Stimulated activated CD4-positive, alpha-beta T cell treated with anti-CD3 and anti-CD28 coated beads, TNF-alpha, amount 100 ng/mL, for 48 hours (primary cell): ENCODE measurements at places on chromosomes 1 and 21.

DNA sequence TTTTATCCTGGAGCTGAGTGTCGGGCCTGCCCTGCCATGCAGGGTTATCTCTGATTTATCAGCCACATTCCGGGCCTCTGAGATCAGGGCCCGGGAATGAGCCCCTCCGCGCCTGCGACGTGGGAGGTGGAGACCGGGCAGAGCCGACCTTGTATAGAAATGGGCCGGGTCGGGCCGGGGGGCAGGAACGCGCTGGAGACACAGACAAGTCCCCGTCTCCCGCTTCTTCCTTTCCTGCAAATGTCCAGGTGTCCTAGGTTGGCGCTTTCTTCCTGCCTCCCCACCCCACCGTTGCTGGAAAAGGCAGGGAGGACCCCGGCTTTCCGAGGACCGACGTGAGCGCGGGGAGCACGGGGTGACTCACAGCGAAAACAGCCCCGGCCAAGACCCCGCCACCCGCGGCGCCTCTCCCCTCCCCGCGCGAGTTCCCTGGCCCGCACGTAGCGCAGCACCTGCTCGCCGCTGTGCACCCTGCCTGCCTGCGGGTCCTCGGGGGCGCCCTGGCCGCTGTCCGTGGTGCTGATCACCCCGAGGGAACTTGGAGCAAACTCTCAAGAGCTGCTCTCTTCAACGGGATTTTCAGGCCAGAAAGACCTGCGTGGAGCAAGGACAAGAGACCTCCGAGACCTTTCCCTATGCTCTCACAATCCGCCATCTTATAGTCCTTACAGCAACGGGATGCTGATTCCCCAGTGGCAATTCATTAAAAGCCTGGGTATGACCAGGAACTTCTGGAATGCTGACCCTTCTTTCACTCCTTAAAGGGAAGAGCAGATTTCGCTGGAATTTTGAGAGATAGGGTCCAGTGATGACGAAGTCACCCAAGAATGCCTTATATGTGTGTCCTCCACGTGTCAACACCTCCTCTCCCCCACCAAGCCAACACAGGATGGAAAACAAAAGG lies 475 bp upstream of the NPPB start:
- DNase-seq = peak; percentile 51

GRCh38 chr1:32063261-32063681 lies 9.5 kb upstream of the TMEM39B start:
- no peak for DNase-seq

DNA sequence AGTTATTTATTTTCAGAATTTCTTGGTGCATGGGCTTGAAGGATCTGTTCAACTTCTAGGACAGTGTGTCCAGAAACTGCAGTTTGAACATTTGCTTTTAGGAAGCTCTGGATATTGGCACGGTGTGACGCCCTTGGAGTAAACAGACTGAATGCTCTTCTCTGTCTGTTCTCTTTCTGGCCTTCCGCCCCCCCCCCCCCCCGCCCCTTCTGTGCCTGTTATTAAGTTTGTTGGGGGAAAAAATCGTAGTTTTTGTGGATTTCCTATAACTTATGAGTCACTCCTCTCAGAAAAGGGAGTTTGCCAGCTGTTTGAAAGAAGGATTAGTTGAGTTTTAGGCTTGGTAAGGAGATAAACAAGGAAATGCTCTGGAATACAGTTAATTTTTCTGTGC lies 1.2 kb downstream of the KCTD3 start:
- no peak for DNase-seq

- DNase-seq = no peak
Measured at GRCh38 chr1:215473943-215474342, 93.2 kb upstream of the KCTD3 start.

DNA sequence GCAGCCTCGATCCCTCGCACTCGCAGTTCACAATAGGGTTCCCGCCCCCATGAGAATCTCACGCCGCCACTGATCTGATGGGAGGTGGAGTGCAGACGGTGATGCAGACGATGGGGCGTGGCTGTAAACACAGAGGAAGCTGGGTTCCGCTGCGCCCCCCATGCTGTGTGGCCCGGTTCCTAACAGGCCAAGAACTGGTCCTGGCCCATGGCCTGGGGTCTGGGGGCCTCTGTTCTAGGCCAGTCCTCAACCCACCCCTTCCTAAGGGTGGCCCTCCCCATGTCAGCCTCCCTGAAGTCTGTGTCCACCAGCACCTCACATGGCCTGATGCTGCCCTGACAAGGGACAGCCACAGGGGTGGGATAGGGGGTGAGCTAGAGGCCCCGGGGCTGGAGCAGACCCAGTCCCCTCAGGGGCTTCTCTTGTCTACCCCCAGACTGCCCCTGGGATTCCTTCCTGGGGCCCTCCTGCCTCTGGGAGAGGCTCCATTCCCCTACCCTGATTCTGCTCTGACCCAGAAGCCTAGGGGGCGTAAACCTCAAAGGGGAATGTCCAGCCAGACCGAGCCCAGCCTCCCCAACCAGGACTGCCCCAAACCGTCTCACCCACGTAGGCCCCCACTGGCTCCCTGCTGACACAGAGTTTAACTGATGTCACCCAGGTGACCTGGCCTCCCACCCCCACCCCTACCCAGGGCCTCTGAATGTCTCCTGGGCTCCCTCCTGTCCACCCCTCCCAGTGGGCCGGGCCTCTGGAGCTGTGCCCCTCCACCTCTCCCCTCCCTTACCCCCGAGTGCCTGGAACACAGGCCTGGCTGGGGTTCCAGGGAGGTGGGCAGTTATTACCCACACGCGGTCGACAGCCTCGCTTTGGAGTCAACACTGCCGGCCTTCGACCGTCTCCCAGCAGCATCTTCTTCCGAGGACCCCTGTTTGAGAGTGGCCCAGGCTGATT lies 14.8 kb upstream of the ARHGEF16 start:
- no peak for DNase-seq

GRCh38 chr1:59690171-59690930 lies 124.4 kb upstream of the HOOK1 start:
- no peak for DNase-seq

GRCh38 chr1:18332576-18332975 lies 148.2 kb upstream of the KLHDC7A start:
- DNase-seq = no peak

DNA sequence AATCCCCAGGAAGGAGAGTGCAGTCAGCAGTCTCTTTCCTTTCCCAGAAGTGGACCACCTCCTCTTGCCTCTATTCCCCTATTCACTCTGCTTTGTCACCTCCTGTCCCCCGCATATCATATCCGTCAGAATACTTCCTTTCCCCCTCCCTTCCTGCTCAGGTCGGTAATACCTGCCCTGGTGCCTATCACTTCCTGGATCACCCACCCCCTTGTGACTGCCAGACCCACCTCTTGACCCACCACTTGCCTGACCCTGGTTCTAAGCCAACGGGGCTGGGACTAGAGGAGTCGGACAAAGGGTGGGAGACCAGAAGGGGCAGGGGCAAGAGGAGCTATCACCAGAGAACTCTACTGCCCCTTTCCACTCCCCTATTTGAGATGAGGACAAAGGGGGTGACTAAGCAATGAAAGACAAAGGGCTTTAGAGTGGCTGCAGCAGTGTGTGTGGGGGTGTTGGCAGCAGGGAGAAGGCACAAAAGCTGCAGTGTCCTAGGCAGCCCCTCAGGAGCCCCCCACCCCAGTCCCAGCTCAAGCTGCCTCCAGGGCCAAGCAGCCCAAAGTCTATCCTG lies 1.7 kb upstream of the ADAMTS4 start:
- DNase-seq = no peak

DNA sequence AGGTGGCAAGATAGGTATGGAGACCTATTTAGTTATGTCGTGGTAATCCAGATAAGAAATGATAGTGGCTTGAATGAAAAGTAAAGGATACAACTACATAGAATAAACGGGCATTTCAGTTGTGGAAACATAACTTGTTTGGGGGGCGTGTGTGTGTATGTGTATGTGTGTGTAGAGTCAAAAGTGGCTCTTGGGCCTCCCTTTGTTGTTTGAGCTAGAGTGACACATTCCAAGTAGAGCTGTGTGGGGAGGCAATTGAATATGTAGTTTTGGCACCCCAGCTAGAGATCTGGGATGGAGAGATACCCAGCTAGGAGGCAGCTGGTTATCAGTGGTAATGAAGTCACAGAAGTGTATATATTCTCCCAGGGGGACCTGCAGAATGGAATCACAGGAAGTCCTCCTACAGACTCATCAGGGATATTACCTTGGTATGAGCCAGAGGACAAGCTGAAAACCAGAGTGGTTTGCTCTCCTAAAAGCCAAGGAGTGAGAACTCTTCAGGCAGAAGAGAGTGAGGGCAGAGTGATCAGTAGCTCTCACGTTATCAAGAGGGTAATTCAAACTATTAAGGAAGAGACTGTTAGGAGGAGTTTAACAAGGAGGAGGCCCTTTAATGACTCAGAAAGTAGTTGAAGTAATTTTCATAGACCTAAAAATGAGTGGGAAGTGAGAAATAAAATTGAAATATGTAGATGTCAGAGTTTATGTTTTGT lies 5.1 kb downstream of the CR1L start:
- no peak for DNase-seq

GRCh38 chr1:66217021-66217420 lies 316.9 kb upstream of the SGIP1 start:
- DNase-seq = no peak

DNA sequence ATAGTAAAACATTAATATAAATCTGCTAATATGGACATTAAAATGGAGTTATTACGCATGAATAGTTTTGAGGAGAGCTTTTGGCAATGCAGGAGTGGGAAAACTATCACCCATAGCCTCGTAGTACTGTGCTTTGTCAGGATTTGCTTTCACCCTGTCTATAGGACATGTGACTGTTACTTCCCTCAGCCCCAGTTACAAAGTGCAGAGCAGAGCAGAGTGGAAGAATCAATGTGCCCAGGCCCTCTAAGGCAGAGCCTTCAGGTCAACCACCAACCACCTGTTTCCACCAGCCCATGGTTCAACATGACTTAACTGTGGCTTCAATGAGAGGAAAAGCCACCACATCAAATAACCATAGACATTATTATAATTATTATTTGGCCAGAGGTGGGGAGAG lies 68.9 kb upstream of the C8B start:
- no peak for DNase-seq

- DNase-seq = no peak
Measured at GRCh38 chr1:68975212-68975933, 478.5 kb upstream of the DEPDC1 start.

DNA sequence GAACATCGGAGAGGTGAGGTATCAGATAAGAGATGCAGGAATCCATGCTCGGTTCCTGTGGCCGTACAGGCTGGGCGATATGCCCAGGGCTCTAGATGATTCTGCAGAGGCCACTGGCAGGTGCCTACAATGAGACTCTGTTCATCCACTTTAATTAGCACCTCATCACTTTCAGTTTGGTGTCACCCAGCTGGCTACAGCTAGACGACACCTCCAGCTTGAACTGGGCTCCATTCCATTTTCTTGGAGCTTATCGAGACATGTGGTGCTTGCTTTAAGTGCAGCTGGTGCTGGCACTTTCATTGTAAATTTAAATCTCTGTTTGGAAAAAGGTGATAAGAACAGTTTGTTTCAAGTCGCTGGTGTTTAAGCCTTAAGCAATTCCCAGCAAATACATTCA lies 322.5 kb upstream of the ADGRL2 start:
- no peak for DNase-seq

DNA sequence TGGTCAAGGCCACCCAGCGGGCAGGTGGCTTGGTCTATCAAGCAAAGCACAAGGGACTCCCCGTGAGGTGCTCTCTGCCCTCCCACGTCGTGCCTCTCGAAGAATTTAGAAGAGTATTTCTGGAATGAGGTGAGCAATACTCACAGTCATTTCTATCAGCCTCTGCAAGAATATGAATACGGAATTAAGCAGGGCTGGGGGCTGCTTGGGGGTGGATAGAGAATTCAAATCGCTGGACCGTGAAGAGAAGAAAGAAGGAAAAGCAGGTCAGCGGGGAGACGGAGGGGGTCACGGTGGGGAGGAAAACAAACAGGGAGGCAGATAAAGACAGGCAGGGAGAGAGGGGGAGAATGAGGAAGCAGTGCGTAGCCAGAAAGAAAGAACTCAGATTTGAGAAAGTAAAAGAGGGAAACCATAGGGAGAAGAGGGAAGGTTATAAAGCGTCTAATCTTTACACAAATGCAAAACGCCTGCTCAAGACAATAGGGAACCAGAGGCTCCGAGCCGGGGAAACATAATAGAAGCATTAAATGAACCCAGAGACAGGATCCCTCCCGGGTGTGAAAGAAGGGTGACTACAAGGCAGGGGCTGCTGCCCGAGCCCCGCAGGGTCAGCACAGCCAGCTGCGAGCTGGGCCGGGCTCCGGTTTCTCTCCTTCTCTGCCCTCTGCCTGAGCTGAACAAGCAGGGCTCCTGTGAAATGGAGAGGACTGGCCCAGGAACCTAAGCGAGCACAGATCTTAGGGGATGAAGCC lies 2.1 kb upstream of the EDN2 start:
- DNase-seq = no peak
